ENCODE measurements at places on chromosomes 11 and 22. TPM values are rescaled to one million over a fixed set of nuclear protein-coding genes. Genes with fewer than 3 reads are reported as not detected.

- peaks cover 8% of the 10 kb centered on the region for H3K27me3 ChIP-seq
- H3K4me3 ChIP-seq: no peak overlapping the region
- H3K4me1 ChIP-seq: peaks cover 7% of the 10 kb centered on the region
- no peak overlapping the region for H3K27ac ChIP-seq
- H3K36me3 ChIP-seq: no peaks in the 10 kb centered on the region
- DNase-seq: no peak
These were observed 104.3 kb downstream of the RRAS2 start for GRCh38 chr11:14254533-14255237.

The PRRG4 gene
- total RNA-seq: 0.33 TPM

The KIF18A gene
- 4.9 TPM for total RNA-seq

The OR8D4 gene
- not detected for total RNA-seq
